NCI-H446 (cell line): ENCODE measurements at places on chromosomes 1 and 21.

DNA sequence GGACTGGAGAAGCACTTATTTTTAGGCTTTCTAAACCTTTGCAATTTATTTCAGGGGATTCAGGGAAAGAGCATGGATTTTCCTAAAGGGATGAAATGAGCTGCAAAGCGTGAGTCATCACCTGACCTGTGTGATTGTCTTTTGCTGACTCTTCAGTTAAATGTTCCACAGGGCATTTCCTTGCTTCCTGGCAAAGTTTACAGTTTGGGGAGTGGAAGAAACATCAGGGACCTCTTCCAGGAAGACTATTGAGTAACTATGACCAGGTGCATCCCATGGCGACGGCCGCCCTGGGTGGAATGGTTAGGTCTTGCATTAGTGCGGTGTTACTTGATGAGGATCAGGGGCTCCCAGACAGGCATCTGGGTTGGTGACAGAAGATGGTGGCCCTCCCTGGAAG is 79.5 kb upstream of the SIPA1L2 start:
- no peak for DNase-seq

- no peak for DNase-seq
These were observed 6.9 kb downstream of the CD2 start for GRCh38 chr1:116760996-116761665.

DNA sequence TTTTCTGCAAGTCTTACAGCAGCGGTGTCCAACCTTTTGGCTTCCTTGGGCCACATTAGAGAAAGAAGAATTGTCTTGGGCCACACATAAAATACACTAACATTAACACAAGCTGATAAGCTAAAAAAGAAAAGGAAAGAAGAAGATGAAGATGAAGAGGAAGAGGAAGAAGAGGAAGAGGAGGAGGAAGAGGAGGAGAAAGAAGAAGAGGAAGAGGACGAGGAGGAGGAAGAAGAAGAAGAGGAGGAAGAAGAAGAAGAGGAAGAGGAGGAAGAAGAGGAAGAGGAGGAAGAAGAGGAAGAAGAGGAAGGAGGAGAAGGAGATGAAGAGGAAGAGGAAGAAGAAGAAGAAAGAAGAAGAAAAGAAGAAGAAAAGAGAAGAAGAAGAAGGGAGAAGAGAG is 230.7 kb downstream of the DENND1B start:
- DNase-seq: no peak

DNA sequence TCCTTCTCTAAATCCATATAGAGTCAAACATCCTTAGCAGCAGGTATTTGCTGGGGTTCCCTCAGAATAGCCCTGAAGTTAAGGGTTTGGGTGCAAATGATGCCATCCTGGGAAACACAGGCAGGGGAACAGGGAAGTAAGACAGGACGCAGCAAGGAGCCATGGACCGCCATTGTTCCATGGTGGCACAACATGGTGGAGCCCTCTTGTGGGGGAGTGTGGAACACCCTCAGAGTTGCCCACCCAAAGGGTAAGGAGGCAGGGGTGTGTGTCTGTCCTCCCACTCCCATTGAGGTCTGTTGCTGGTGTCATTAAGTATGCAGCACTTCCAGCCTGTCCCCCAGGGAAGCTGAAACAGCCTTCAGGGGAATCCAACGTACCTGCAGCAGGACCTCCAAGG is 20.4 kb upstream of the RCAN1 start:
- DNase-seq: no peak

DNA sequence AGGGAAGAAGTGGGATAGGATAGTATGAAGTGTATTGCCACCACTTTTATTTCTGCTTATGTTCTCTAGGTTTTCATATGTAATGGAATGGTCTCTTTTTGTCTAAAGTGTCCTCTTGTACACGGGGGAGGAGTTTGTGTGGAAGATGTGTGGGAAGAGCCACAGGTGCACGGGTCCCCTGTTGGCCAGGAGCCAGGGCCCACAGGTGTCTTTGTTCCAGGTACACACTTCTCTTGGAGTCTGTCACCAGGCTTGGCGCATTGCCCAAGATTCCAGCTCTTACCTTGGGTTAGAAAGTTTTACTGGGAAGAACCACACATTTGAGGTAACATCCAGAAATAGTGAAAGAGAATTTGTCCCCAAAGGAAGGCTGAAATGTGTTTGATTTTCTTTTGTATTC is 10.5 kb downstream of the TENT5C start:
- DNase-seq: no peak

DNA sequence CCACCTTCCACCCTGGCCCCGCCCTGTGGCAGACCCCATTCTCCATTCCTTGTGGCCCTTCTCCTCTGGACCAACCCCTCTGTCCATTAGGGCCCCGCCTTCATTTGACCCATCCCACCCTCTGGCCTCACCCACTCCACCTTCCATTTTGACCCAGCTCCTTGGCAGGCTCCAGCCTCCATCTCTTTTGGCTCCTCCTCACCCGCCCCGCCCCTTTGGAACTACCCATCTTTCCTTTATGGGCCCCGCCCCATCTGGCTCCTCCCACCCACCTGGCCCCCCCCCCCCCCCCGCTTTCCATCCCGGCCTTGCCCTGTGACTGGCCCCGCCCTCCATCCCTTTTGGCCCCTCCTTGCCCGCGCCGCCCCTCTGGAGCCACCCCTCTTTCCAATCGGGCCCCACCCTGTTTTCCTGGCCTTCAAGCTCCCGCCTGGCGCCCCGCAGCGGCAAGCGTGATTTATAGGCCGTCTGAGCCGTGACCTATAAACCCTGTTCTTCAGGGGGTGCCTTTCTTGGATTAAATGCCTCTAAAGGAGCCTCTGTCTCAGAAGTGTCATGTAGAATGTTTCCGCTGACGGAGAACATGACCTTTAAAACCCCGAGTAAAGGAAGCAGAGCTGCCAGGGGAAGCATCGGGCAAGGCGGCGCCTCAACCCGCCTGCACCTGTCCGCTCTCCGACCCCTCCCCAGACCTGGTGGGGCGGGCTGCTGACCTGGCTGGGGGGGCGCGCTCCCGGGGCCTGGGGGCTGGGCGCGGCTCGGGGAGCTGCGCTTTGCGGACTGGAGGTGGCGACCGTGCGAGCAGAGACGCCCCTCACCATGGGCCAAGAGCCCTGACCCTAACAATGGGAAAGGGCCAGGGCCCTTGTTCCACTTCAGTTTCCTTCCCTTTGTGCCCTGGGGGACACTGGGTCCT is 178.0 kb downstream of the CAMTA1 start:
- DNase-seq: no peak

- no peak for DNase-seq
These were observed 722 bp downstream of the TUT4 start for GRCh38 chr1:52552236-52552504.

DNA sequence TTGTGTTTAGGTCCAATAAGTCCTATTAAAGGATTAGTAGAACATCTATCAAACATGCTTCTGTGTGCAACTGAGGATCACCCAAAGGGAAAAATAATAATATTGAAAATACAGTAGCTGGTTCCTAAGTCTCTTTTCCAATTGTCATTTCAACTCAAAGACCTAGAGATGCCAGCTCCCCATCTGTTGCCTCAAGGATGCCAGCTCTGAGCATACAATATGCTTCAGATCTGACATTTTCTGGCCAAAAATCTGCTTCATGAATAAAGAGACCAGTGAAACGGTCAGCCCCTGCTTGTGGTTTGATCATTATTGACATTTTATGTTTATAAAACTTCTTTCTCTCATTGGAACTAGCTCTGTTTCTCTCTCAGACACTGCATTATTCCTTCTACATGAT is 72.9 kb downstream of the CCDC185 start:
- peak; percentile 44 for DNase-seq

GRCh38 chr21:41008974-41009373 is 159.0 kb upstream of the BACE2 start:
- DNase-seq: no peak

DNA sequence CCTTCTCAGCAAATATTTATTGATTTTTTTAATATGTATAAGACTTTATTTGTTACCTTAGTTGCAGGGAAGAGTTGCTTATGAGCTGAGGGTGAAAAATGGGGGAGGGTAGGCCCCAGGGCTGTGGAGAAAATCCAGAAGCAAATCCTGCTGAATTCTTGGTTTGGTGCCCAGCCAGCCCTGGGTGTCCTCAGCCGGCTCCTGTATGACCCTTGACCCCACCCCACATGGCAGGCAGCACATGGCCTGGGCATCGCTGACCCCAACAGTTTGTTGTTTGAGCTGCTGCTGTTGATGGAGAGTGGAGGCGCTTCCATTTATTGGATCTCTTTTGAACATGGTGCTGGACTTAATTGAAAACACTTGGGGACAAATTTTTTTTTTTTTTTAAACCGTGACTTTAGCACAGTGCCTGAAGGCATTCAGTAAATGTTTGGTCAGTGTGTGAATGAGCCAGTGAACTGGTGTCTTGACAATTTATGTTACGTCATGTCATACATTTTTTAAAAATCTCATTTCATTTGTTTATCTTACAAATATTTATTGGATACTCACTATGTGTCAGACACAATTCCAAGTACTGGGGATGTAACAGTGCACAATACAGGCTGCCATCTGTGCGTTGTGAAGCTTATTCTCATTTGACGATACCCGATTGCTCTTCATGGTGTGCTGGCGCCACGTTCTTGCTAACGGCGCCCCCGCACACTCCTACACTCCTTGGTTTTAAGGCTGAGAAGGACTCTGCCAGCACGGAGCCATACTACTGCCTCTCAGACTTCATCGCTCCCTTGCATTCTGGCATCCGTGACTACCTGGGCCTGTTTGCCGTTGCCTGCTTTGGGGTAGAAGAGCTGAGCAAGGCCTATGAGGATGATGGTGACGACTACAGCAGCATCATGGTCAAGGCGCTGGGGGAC is 98.8 kb downstream of the MTR start:
- DNase-seq: no peak

DNA sequence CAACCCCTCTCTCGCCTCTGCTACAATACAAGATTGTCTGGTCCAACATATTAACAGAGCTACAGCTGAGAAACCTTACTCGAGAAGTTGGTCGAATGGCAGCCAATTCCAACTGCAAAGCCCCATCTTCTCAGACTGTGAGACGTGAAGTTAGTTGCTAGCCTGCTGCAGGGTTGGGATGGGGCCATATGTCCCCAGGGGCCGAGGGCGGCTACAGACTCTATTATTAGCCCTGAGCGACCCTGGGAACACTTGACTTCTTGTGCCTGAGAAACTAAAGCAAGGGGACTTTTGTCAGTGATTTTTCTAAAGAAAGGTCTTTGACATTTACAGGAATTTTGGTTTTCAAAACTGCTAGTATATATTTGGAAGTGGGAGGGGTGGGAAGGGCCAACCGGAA is 13.7 kb downstream of the NCF2 start:
- no peak for DNase-seq

GRCh38 chr1:236111527-236112331 is 30.6 kb upstream of the GPR137B start:
- DNase-seq: no peak

- DNase-seq: no peak
These were observed 181.1 kb downstream of the CAMTA1 start for GRCh38 chr1:6966326-6966725.

- no peak for DNase-seq
These were observed at the start of gene ABCG1 for GRCh38 chr21:42218836-42219605. Gene ABCG1, plus strand, starts transcription at chr21:42219140. Its CDS starts 123 bp downstream, at chr21:42219263.

DNA sequence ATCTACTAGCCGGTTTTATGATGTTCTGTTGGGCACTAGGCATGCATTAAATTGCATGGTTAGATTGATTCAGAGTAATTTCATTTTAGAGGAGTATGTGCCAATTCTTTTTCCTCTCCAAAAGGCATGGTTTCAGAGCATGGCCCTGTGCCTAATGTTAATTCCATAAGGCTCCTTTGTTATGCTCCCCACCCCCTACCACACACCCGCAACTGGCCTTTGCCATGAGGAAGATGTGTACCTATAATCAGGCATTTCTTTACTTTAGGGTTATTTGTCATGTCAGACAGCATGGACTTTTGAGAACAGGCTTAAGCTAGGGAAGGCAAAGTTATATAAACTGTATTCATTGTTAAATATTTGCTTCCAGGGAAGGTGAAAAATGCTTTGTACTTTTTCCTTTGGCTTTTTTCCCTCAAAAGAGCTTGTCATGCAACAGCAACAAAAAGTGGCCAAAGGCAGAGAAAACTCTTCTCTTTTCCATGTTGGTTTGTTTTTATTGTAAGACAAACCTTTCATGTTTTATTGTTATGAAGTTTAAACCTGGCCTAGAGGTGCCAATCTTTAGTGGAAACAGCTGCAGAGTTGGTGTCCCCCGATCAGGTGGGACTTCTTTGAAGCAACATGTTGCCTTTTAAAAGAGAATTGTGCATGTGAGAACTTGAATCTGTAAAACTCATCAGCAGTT is 24.3 kb upstream of the NBL1 start:
- peak; percentile 23 for DNase-seq

GRCh38 chr1:81880781-81881180 is 80.0 kb downstream of the ADGRL2 start:
- DNase-seq: no peak

DNA sequence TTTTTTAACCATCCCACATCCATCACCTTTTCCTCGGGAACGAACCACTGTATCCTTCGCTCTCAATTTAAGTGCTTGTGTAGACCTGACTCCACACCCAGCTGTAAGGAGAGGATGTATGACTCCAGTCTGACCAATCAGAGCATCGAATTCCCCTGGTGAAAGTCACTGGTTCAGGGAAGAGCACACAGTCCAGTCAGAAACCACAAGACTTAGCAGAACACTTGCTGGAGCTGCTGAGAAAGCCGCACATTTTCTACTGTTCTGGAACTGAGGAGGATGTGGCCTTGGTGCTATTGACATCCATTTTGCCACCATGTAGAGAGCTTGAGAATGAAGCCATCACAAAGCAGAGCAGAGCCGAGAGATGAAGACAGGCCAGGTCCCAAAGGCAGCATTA is 59.9 kb upstream of the CNN3 start:
- no peak for DNase-seq

GRCh38 chr1:155140630-155140953 is 261 bp upstream of the DPM3 start:
- DNase-seq: no peak

DNA sequence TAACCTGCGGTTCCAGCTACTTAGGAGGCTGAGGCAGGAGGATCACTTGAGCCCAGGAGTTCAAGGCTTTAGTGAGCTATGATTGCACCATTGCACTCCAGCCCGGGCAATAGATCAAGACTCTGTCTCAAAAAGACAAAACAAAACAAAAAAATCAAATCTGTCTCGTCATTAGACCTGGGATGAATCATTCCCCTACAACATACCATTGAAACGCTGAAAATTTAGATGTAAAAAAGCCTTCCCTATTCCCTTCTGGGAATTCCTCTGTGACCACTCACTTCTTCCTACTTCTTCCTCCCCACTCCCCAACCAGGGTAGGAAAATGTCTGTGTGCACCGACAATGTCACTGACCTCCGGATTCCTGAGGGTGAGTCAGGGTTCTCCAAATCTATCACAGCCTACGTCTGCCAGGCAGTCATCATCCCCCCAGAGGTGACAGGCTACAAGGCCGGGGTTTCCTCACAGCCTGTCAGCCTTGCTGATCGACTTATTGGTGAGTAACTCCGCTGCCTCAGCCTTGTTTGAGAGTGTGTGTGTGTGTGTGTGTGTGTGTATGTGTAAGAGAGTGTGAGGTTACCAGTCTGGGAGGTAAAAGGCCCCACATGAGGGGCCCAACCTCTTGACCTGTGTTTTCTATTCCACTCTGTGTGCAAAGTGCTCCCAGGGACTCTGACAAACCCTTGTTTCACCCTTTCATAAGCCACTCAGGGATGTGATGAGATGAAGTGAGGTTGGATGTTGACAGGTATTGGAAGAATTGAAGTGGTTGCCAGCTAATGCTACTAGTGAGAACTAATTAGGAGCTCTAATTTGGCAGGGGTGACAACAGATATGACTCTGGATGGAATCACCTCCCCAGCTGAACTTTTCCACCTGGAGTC is 16.3 kb upstream of the SARS1 start:
- DNase-seq: no peak
